ENCODE measurements at places on chromosomes 2 and 18.
A peak's percentile ranks its signal among the peaks of the same experiment; 100 is the strongest.

DNA sequence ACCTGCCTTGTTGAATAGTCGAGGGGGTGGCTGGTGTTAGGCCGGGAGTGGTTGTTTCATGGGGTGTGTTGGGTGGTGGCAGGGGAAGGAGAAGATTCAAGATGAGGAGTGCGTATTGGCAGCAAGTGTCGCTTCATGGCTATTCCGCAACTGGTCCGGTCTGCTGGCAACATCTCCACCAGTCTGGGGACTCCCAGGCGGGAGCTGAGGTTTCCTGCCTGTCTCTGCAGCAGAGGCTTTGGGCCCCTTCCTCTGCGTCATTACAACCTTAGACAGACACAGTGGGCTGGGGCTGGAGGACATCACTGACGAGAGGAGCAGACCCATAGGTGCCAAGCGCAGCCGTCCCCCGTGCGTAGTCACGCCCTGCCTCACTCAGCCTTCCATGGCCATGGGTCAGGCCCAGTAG is 64.0 kb upstream of the MCFD2 start:
- peak; percentile 8 for DNase-seq

- DNase-seq, result no peak
Observed at GRCh38 chr2:120355780-120356266, 9.9 kb downstream of the INHBB start.

DNA sequence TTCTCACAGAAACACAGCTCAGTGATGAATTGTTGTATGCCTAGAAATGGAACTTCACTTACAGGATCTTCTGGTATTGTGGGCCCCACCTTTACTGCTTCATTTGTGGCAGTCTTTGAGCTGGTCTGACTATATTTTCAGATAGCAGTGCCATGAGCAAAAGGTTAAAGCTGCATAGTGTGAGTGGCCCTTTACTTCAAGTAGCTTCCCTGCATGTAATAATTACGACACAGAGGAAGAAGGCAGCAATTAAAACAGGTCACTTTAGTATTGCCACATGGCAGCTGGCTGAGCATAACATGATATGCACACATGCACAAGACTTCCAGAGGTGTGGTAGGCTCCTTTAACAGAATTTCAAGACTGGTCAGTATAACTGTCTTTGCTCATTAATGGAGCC is 426.3 kb upstream of the ZEB2 start:
- no peak for DNase-seq

DNA sequence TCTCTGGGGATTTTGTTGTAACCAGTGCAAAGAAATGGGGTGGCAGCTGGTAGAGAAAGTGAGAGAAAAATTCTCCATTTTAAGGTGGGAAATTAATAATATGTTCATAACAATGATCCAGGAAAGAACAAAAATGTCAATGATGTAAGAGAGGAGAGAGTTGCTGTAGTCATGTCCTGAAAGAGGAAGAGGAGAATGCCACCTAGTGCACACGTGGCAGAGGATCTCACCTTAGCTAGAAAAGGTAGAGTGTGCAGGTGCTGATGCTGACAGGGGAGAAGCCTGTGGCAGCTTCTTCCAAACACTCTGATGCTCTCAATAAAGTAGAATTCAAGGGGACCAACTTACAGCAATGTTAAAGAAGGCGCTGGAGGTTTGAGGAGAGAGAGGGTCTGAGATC is 282.9 kb upstream of the PKDCC start:
- DNase-seq, result no peak

DNA sequence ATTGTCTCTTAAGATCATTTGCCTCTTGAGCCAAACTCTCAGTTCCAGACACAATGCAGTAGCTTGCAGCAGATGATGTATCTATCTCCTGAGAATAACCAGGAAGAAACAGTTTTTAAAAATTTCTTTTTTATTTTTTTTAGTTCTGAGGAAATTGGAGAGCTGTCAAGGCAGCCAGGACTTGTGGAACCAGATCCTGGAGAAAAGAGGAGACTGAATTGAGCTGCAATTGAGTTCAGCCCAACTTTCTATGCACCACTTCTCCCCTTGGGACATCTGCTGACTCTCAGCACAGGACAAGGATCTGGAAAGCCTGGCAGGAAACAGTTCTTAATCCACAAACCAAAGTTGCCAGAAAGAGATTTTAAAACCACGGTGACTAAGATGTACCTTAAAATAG is 13.5 kb upstream of the CSRNP3 start:
- no peak for DNase-seq

- no peak for DNase-seq
Observed at GRCh38 chr2:74847070-74847858, 13.3 kb downstream of the HK2 start.

- DNase-seq, result peak; percentile 82
Observed at GRCh38 chr2:15577071-15577735, 14.5 kb upstream of the DDX1 start.

GRCh38 chr18:62523631-62524439 is 1.0 kb downstream of the ZCCHC2 start:
- DNase-seq, result peak; percentile 32

- DNase-seq, result no peak
Observed at GRCh38 chr2:84247532-84247931, 211.5 kb downstream of the SUCLG1 start.

- no peak for DNase-seq
Observed at GRCh38 chr2:6963727-6964126, 46.5 kb downstream of the RNF144A start.

DNA sequence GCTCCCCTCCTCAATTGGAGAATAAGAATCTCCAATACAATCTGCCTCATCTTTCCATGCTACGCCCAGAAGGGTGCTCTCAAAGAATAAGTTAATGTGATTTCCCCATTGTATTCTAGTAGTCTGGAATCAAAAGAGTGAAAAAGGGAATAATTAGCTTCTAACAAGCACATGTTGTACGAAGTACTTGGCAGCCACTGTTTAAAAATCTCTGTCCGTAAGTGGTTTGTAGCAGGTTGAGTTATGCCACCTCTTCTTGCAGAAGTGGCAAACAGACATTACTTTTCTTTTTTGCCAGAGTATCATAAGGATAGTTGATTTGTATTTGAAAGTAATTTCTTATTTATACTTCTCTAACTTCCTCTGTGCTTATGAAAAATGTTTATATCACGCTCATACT is 184.7 kb downstream of the CD226 start:
- DNase-seq, result no peak

DNA sequence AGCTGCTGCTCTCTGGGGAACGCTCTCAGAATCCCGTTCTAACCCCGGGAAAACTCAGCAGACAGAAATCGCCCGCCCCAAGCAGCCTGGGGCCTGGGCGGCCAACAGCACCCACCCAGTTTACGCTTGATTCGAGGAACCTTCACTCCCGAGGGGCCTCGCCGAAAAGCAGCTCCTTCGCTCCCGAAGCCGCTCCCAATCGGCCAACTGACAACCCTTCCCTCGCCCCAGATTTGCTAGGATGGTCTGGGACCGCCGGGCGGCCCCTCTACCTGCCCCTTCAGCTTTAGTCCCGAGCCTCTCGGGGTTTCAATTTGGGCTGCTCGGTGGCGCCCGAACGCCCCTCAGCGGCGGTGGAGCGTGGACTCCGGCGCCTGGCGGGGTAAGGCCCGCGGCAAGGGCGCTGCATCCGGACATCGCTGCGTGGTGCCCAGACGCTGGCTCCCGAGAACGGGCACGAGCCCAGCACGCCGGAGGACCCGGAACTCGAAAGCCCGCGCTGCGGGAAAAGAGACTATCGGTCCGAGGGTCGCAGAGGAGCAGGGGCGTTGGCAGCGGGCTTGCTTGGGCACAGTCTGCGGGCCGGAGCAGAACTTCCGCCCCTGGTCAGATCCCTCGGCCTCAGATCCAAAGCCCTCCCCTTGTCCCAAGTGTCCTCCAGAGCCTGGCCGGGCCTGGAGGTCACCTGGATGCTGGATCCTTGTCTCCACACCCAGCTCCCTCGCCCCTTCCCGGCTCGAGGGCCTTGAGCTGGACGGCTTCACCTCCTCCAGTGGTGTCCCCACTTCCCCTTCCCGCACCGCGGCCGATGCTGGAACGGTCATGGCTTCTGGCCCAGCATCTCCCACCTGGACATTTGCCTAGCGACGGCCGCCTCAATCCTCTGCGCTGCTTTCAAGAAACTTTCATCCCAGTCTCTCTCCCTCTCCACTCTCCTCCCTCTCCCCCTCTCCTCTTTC is 3.0 kb upstream of the OTX1 start:
- DNase-seq, result no peak

- DNase-seq, result no peak
Observed at GRCh38 chr2:48715956-48716355, 39.6 kb downstream of the LHCGR start.

Data from effector memory CD8-positive, alpha-beta T cell (primary cell).